ENCODE measurements at places on chromosomes 2 and 18. TPM values are rescaled to one million over a fixed set of nuclear protein-coding genes. Genes with fewer than 3 reads are reported as not detected.

GRCh38 chr2:201176081-201176481, 6.9 kb upstream of the CASP10 start:
- no peak for DNase-seq

GRCh38 chr18:11909061-11909455, 941 bp upstream of the MPPE1 start:
- DNase-seq = no peak

GRCh38 chr18:68426731-68427315, 288.1 kb downstream of the TMX3 start:
- no peak for DNase-seq

DNA sequence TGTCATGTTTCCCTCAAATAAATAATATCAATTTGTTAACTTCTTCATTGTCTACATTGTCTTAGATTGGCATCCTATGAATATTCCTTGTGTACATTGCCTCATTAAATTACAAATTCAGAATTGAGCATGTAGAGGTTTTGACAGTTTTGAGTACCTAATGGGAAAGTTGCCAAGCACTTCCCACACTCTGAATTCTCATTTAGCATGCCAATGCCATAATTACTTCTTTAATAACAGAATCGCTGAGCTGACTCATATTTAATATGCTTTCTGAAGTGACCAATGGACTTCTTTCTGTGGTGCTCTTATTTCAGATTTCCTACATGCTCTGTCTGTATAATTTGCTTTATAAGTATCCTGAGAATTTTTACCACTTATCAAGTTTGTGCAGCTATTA, 114.4 kb upstream of the NOL4 start:
- no peak for DNase-seq

DNA sequence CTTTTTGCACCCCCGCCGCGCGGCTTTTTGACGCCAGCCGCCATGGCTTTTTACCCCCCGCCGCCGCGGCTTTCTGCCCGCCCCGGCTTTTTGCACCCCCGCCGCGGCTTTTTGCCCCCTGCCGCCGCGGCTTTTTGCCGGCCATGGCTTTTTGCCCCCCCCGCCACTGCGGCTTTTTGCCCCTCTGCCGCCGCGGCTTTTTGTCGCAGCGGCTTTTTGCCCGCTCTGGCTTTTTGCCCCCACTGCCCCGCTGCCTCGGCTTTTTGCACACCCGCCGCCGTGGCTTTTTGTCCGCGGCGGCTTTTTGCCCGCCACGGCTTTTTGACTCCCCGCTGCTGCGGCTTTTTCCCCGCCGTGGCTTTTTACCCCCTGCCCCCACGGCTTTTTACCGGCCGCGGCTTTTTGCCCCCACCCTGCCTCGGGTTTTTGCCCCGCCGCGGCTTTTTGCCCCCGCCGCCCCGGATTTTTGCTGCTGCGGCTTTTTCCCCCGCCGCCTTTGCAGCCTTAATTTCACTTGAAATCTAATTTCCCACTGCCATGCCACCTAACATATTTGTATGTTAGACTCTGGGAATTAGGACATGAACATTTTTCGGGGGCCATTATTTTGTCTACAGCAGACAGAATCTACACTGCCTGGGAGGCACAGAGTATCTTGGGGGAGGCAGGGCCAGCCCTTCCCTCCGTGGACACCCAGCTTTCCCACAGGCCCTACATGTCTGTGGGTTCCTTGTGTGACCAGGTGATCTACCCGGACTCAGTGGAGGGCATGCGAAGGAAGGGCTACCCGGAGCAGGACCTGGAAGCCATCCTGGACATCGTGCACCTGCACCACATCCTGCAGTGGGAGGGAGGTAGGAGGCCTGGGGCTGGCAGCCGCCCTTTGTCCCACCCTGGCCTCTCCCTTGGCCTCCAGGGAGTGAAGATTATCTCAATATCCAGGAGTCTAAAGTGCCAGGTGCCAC, 3031.0 kb upstream of the TEKT4 start:
- DNase-seq = no peak

- DNase-seq = no peak
Observed at GRCh38 chr18:3048820-3049349, 35.9 kb upstream of the LPIN2 start.

DNA sequence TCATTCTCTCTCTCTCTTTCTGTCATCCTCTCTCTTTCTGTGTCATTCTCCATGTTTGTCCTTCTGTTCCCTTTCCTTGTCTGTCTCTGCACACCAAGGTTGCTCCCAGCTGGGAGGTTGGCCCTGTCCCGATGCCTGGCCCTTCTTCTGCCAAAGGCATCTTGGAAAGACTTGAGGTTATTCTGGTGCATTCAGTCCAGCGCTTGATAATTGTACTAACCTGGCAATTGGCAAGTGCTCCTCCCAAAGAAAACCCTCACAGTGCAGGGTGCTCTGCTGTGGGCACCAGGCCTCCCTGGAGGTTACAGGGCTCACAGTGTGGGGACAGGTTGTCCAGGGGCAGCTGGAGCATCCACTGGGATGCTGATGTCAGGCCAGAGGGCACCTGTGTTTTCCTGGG, 95.4 kb downstream of the GLI2 start:
- no peak for DNase-seq

DNA sequence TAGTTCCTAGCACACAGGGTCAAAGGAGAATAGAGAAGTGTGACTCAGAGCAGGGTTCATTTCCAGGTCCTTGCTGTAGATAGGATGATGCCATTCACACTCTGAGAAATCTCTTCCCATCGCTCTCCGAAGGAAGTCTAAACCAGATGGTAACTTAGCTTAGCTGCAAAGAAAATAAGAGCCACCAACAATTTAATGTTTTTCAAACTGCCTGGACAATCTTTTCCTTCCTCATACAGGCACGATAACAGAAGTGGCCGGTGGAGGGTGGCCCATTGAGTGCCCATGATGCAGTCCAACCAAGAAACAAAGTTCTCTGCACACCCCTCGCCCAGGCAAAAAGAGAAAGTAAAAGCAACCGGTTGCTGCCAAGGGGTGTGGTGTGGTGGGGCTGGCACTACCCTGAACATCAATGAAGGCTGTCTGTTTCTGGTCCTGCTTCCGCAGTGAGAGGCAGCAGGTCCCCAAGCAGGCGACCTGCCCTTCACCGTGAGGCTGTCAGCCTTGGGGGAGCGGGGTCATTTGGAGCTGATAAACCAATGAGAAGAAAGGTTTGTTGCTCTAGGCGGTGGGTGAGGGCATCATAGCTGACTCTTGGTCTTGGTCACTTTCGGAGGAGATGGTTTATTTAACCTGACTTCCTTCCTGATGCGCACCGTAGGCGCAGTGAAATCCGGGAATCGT, 105.6 kb upstream of the CD302 start:
- DNase-seq = no peak

CCL20 gene
- polyA plus RNA-seq = not detected

SCN3A gene
- polyA plus RNA-seq = not detected
